Neural progenitor cell (in vitro differentiated cells): ENCODE measurements at places on chromosomes 4 and X. TPM values are rescaled to one million over a fixed set of nuclear protein-coding genes. Genes with fewer than 3 reads are reported as not detected.

DNA sequence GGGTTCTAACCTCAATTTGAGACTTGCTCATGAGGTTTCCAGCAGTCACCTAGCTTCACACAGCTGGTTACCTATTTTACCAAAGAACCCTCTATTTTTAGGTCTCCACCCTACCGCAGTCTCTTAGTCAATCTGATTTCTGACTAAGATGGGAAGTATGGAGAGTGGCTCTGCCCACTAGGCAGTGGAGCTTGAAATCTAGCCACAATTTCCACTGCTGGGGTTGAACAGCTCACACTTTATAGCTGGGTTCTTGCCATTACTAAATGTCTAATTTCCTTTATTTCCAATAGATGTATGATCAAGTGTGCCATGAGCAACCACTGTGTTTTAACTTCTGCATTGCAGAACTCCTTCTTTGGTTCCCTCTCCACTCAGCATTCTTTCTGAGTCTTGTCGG, 43.1 kb downstream of the GASK1B start:
- no peak for DNase-seq
- H3K4me3 ChIP-seq = no peak overlapping the region
- H3K27me3 ChIP-seq = no peaks in the 10 kb centered on the region
- H3K36me3 ChIP-seq = no peaks in the 10 kb centered on the region
- no peak overlapping the region for H3K27ac ChIP-seq

DNA sequence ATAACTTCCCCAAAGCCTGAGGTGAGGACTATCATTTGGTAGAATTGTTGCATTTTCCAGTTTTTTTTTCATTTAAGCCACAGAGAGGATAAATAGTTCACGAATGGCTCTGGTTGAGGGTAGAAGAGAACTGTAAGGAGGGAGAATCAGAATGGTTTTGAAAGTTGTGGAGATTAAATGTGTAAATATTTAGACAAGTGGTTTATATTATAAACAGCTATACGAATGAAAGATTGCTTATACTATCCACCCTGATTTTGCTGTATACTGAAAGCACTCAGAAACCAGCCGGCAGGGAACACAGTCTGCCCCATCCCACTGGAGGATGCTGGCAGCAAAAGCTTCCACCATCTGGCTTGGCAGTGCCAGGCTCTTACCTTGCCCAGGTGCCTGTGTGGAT, 341.1 kb downstream of the RAPGEF2 start:
- H3K36me3 ChIP-seq = no peaks in the 10 kb centered on the region

DNA sequence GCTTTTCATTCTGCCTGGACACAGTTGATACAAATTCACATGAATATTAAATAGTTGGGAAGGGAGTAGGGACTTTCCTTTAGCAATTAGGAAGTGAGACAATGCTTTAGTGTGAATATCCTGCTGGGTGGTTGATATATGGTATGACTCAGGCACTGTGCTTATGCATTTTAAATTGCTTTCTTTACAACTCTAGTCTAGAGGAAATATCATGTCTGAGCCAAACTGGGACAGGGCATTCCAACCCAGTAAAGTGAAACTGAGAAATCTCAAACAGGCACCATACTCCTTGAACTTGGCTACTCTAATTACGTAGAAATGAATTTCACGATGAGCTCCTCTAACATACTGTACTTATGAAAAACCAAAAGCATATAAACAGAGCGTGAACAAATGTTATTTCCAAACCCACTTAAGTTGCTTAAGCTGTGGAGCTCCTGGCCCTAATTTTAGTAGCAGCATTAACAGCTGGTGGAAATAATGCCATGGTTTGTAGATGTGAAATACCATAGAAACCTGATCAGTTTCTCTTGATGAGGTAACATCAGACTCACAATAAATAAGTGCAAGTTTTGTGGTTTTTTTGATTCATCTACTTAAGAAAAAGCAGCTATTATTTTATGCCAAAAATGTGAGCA, 242.9 kb upstream of the GK2 start:
- H3K27me3 ChIP-seq = no peaks in the 10 kb centered on the region
- no peak overlapping the region for H3K4me3 ChIP-seq
- DNase-seq = no peak
- no peaks in the 10 kb centered on the region for H3K4me1 ChIP-seq
- H3K36me3 ChIP-seq = no peaks in the 10 kb centered on the region

DNA sequence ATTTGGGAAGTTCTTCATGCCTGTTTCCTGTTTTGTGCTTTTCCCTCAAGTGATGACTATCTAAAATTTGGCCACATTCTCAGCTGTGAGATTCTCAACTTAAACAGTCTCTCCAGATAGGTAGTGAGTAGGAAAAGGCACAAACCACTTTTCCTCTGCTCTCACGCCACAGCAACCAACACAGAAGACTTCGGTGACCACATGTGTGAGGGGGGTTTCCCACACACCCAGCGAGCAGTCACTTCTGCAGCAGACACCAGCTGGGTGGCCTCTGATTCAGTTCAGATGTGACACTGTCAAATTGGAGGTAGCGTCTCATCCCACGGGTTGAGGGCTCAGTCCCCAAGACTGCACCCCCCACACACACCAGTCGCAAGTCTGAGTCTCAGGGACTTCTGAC, 25.1 kb upstream of the CLDN34 start:
- H3K27ac ChIP-seq = no peak overlapping the region
- DNase-seq = no peak
- no peak overlapping the region for H3K4me3 ChIP-seq
- no peaks in the 10 kb centered on the region for H3K27me3 ChIP-seq
- H3K4me1 ChIP-seq = no peaks in the 10 kb centered on the region
- no peaks in the 10 kb centered on the region for H3K36me3 ChIP-seq

- H3K4me1 ChIP-seq = peaks cover 14% of the 10 kb centered on the region
- H3K27ac ChIP-seq = no peak overlapping the region
- H3K27me3 ChIP-seq = no peaks in the 10 kb centered on the region
- peak overlapping the region; percentile 42 for H3K4me3 ChIP-seq
Measured at GRCh38 chr4:68905598-68905938, 46.0 kb downstream of the UGT2A3 start.

DNA sequence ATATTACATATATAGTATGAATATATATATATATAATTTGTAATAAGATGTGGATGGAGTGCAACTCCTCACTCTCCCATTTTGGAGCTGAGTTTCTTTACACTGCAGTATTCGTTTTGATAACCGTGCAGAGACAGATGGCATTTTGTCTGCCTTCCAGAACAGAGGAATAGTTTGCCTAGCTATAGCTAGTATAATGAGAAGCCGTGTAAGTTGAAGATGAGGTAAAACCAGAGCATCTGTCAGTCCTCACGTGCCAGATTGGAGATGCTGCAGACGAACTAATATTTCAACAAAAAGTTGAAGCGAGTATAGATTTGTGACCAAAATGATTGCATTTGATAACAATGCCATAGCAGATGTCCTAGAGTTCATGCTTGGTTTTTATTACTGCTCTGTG, 180.6 kb downstream of the FMR1NB start:
- DNase-seq = no peak
- H3K4me3 ChIP-seq = no peak overlapping the region
- no peaks in the 10 kb centered on the region for H3K4me1 ChIP-seq
- no peak overlapping the region for H3K27ac ChIP-seq
- H3K36me3 ChIP-seq = no peaks in the 10 kb centered on the region

- no peaks in the 10 kb centered on the region for H3K36me3 ChIP-seq
- DNase-seq = no peak
- H3K4me1 ChIP-seq = peaks cover 6% of the 10 kb centered on the region
- H3K4me3 ChIP-seq = no peak overlapping the region
Measured at GRCh38 chr4:128161138-128161537, 100.0 kb downstream of the LARP1B start.

DNA sequence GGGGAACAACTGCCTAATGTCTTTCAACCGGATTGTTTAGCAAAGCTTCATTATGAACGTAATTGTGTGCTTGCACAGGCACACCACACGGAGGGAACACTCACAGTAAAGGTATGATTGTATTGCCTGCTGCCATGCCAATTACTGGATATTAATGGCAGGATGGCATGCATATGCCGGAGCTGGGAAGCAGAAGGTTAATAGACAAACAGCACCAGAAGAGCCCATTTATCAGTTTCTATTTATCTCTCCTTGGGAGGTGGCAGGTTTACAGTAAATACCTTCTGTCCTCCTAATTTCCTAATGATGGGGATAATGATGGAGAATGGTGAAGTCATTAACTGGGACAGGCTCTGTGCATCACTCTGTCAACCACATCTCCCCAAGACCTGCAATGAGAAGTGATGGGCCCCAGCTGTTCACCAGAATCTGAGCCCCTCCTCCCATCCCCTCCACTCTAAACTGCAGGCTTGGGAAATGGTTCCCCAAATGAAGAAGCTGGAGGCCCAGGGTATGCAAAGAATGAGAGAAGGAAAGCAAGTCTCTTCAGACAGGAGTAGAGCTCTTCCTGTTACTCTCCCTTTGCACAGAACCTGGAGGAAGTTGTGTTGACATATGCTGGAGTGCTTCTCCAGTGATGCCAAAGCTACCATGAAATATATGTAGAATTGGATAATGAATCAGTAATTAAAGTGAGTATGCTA, 160.8 kb downstream of the NAA11 start:
- H3K4me3 ChIP-seq = no peak overlapping the region
- no peaks in the 10 kb centered on the region for H3K4me1 ChIP-seq
- H3K36me3 ChIP-seq = no peaks in the 10 kb centered on the region
- no peak overlapping the region for H3K27ac ChIP-seq

GRCh38 chrX:149757206-149758067, 16.4 kb upstream of the HSFX1 start:
- H3K4me3 ChIP-seq = no peak overlapping the region
- no peaks in the 10 kb centered on the region for H3K27me3 ChIP-seq
- no peaks in the 10 kb centered on the region for H3K4me1 ChIP-seq
- H3K36me3 ChIP-seq = no peaks in the 10 kb centered on the region
- no peak overlapping the region for H3K27ac ChIP-seq

GRCh38 chr4:65420036-65420435, 250.3 kb downstream of the EPHA5 start:
- H3K36me3 ChIP-seq = no peaks in the 10 kb centered on the region
- no peak for DNase-seq
- peaks cover 4% of the 10 kb centered on the region for H3K4me1 ChIP-seq
- no peak overlapping the region for H3K4me3 ChIP-seq
- H3K27me3 ChIP-seq = no peaks in the 10 kb centered on the region

DNA sequence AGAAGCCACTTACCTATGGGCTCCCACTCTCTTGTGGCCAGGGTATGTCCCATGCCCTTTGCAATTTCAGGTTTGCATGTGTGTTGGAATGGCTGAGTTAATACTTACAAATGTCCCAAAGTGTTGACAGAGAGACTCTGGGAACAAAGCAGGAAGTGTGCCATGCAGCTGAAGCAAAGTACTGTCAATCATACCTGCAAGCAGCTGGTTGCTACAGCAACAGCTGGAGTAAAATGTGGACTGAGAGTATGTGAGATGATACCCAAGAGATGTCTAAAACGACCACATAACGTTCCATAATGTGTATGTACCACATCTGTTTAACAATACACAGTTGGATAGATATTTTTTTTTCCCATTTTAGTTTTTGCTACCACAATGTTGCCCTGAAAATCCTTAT, 82.8 kb upstream of the CAMK2D start:
- no peaks in the 10 kb centered on the region for H3K4me1 ChIP-seq
- no peak overlapping the region for H3K27ac ChIP-seq
- no peaks in the 10 kb centered on the region for H3K27me3 ChIP-seq
- H3K4me3 ChIP-seq = no peak overlapping the region

- no peak overlapping the region for H3K4me3 ChIP-seq
- H3K36me3 ChIP-seq = peaks cover 5% of the 10 kb centered on the region
- no peak overlapping the region for H3K27ac ChIP-seq
- H3K4me1 ChIP-seq = no peaks in the 10 kb centered on the region
Measured at GRCh38 chr4:61938250-61938846, 738.2 kb downstream of the ADGRL3 start.

GRCh38 chrX:149704664-149705063, 7.2 kb upstream of the MAGEA11 start:
- no peak for DNase-seq
- H3K27me3 ChIP-seq = no peaks in the 10 kb centered on the region
- no peaks in the 10 kb centered on the region for H3K36me3 ChIP-seq
- H3K27ac ChIP-seq = no peak overlapping the region
- no peak overlapping the region for H3K4me3 ChIP-seq

GRCh38 chrX:10557166-10557565, 63.2 kb downstream of the MID1 start:
- H3K27ac ChIP-seq = no peak overlapping the region
- H3K4me3 ChIP-seq = no peak overlapping the region
- no peaks in the 10 kb centered on the region for H3K27me3 ChIP-seq
- H3K4me1 ChIP-seq = peaks cover 4% of the 10 kb centered on the region
- H3K36me3 ChIP-seq = peaks cover 3% of the 10 kb centered on the region
- no peak for DNase-seq

Gene GLRA3
- not detected in 2 replicates for total RNA-seq

Gene POLN
- 1.5 and 1.7 TPM in 2 replicates for total RNA-seq

Gene USP17L11
- not detected in 2 replicates for total RNA-seq

Gene MAGEA12
- not detected in 2 replicates for total RNA-seq

Gene RHOXF1
- not detected in 2 replicates for total RNA-seq

Gene OPHN1
- 4.2 and 4.5 TPM in 2 replicates for total RNA-seq

Gene SUPT20HL1
- not detected in 2 replicates for total RNA-seq
